NCI-H774 (cell line): ENCODE measurements at places on chromosomes 4 and X.

- no peak for DNase-seq
Measured at GRCh38 chr4:86661006-86661405, 66.9 kb downstream of the PTPN13 start.

DNA sequence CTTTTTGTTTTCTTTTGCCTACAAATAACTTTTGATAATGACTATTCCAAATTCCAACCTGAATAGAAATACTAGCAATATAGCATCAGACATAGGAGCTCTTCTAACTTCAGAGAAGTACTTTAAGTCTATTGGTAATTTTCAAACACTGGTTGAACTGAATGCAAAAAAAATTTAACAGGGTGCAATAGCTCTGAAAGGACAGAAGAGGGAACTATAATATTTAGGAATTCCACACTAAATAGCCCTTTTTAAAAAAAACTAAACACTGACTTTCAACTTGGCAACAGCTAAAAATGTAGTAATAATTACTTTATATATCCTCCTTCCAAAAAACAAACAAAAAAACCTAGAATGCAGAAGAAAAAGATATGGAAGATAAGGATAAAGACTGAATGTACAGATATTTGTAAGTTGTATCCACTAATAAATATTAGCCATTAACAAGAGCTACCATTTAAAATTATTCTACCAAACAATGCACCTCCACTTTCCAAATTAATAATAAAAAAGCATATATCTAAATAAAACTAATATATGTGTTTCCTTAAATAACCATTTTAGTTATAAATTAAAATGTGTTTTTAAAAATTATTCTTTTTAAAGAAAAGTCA is 81.4 kb downstream of the FBXW7 start:
- DNase-seq = peak; percentile 3

DNA sequence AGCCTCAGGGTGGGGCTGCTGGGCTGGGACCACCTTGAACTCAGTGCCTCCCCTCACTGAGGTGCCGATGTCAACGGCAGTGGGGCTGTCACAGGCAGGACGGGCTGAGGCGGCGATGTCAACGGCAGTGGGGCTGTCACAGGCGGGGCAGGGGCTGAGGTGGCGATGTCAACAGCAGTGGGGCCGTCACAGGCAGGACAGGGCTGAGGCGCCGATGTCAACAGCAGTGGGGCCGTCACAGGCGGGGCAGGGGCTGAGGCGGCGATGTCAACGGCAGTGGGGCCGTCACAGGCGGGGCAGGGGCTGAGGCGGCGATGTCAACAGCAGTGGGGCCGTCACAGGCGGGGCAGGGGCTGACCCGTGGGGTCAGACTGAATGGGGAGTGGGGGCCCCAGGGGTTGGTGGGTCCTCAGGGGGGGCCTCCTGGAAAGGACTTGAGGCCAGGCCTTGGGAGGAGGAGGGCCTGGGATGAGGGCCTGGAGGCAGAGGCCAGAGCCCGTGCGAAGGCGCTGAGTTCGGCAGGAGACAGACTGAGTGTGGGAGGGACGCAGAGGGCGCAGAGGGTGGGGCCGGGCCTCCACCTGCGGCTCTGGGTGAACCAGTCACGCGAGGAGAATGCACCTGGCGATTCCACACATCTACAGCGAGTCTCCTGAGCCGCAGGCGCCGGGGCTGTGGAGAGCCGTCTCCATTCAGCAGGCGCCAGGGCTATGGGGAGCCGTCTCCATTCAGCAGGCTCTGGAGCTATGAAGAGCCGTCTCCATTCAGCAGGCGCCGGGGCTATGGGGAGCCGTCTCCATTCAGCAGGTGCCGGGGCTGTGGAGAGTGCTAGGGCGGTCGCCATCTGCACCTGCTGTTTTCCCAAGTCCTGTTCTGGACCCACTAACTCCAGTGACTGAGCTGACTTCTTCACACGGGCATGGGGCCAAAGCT is 22.9 kb downstream of the ATP5ME start:
- DNase-seq = no peak

GRCh38 chr4:48467442-48467841 is 15.7 kb upstream of the SLC10A4 start:
- no peak for DNase-seq

DNA sequence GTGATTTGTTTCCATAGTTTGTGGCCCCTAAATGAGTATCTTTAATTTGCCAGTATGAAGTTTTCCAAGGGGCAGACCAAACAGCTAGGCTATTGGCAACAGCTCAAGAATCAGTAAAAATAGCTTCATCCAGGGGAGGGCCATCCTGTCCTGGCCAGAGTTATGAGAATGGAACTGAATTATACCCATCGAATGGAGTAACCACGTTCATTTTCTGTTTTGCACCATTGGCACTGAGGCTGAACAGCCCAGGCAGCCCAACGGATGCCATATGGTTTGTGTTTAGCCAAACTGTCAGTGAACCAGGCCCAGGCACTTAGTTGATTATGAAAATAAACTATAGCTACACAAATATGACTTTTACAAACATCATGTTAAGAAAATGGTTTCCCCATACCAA is 17.7 kb upstream of the ASB5 start:
- DNase-seq = no peak

- DNase-seq = no peak
Measured at GRCh38 chr4:82429728-82430192, 502 bp downstream of the HNRNPDL start.

DNA sequence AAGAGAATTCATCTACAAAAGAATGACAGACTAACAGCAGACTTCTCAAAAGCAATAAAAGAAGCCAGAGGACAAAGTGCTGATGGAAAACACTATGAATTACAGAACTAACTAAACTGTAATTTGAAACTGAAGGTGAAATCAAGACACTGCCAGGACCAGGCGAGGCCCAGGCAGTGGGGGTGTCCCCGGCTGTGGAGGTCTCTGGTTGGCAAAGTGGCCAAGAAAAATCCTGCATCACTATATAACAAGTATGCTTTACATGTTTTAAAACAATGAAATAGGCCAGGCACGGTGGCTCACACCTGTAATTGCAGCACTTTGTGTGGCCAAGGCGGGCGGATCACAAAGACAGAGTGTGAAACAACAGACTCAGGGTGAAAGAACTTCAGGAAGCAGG is 32.9 kb downstream of the CHM start:
- DNase-seq = no peak

- no peak for DNase-seq
Measured at GRCh38 chr4:177225605-177226004, 84.1 kb upstream of the NEIL3 start.

DNA sequence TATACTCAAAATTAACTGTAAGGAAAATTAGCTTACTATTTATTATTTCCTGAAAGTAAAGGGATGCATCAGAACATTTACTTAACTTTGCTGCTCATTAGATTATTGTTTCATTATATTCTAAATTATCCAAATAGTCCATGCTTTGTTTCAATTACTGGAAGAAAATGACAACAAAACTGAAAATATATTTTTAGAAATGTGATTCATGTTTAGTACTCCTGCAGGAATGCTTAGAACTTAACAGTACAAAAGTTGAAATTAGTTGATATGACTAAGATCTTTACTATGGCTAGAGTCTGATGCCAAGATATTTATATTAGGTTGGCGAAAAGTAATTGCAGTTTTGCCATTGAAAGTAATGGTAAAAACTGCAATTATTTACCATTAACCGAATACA is 660.5 kb upstream of the PABPC4L start:
- DNase-seq = no peak

DNA sequence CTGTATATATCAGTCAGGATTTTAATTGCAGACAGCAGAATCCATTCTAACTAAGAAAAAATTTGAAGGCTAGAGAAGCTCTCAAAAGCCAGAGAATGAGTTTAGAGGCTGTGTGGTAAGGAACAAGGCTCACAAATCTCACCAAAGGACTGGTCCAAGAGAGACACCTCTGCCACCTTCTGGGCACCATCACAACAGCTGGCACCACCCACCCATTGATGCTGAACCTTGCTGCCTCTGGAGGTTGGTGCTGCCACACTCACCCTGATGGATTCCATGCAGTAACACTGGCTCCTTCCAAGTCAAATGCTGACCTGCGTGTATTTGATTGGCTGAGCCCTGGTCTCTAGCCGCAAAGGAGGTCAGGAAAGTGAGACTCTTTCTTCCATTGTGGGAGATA is 100.8 kb downstream of the BEND2 start:
- peak; percentile 1 for DNase-seq

- no peak for DNase-seq
Measured at GRCh38 chrX:41153448-41153847, 68.2 kb downstream of the USP9X start.

- DNase-seq = no peak
Measured at GRCh38 chrX:12967711-12968465, 7.0 kb upstream of the TMSB4X start.

DNA sequence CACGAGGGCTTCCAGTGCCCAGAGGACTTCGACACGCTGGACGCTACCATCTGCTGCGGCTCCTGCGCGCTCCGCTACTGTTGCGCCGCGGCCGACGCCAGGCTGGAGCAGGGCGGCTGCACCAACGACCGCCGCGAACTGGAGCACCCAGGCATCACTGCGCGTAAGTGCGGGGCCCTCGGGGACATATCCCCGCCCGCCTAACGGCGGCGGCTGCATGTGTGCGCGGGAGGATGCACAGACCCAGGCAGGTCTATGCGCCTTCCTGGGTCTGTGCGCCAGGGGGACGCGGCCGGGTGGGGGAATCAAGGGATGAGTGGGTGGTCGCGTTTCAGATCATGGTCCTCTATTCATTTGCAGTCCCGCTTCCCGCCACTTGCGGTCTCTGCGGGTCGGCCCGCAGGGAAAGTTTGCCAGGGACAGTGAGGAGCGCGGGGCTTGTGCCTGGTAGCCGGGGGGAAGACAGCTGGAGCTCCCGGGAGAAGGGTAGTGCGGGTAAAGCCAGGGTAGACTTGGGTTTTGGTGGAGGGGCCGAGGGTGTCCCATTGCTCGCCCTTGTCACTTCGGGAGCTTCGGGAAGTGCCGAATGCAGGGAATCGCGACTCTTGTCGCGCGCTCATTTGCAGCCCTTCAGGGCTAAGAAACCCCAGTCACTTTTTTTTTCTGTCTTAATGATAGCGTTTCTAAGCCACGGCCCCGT is 1.0 kb downstream of the SHISA3 start:
- DNase-seq = no peak

- no peak for DNase-seq
Measured at GRCh38 chr4:110412354-110413065, 63.4 kb upstream of the ENPEP start.

GRCh38 chr4:8676676-8677075 is 84.1 kb downstream of the CPZ start:
- no peak for DNase-seq

- no peak for DNase-seq
Measured at GRCh38 chr4:156378033-156378665, 424.5 kb upstream of the CTSO start.
